A549 (cell line): ENCODE measurements at places on chromosomes 12 and 14.

DNA sequence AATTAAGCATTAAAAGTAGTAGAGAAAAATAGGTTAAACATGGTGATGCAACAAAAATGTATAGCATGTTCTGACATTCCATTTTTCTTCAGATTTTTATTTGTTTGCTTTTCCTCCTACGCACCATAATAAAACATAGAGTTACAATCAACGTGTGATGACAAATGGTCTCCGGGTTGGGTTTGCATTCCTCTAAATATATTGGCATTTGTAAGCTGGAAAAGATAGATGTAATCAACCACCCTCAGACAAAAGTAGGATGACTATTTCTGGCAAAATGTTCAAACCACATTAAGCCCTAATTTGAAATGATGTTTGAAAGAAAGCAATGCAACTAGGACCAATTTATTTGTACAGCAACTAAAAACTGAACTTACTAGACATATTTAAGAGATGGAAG lies 58.4 kb downstream of the SLC25A21 start:
- peak; percentile 6 for DNase-seq

GRCh38 chr14:61653507-61653906 lies 41.8 kb upstream of the HIF1A start:
- no peak for DNase-seq

GRCh38 chr14:98112194-98112780 lies 1159.7 kb downstream of the BCL11B start:
- DNase-seq, result no peak

DNA sequence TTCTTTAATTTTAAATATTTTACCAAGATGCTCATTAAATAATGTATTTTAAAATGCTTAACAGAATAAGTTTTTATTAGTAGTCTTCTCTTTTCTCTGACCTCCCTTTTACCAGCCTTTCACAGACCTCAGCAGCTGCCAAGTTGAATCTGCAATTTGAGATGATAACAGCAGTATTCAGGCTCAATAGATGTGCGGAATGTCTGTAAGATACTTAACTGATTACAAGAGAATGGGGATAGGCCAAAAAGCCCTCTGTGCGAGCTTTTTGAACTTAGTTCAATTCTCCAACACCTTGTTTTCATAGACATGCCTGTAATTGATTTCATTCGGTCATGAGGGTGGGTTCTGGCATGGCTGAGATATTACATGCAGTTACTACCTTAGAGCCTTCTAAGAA lies 277.2 kb downstream of the TMTC2 start:
- no peak for DNase-seq

DNA sequence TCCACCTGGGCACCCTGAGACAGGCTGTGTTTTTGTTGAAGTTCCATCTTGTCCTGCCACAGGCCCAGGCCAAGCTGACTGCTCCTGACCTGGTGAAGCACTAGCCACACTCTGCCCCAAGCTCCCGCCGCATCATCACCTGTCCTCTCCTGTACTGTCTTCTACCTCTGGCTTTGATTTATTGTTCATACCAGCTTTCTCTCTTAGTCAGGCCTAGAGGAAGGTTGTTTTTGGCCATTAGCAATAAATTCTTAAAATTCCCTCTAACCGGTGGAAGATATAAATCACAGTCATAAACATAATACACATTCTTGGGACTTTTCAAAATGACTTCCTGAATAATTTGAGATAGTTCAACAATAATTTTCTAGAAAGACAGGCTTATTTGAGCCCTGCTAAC lies 169.4 kb downstream of the DAD1 start:
- no peak for DNase-seq

GRCh38 chr14:99224116-99224910 lies 47.7 kb downstream of the BCL11B start:
- no peak for DNase-seq

DNA sequence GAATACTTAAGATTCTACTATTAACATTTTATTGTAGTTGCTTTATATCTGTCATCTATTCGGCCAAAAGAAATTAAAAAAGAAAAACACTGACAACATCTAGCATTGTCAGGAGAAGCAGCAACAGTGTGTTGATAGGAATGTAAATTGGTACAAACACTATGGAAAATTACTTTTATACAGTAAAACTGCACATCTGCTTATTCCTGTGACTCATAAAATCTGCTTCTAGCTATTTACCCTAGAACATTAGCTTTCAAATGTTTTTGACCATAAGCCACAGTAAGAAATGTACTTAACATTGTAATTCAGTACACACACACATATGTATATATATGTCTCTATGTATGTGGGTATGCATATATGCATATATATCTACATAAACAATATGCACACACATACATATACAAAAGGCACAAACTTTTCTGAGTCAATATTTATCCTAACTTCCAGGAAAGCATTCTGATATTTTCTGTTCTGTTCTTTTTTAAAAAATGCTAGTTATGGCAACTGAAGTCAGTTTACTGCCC lies 278.9 kb upstream of the GARIN2 start:
- DNase-seq, result no peak

DNA sequence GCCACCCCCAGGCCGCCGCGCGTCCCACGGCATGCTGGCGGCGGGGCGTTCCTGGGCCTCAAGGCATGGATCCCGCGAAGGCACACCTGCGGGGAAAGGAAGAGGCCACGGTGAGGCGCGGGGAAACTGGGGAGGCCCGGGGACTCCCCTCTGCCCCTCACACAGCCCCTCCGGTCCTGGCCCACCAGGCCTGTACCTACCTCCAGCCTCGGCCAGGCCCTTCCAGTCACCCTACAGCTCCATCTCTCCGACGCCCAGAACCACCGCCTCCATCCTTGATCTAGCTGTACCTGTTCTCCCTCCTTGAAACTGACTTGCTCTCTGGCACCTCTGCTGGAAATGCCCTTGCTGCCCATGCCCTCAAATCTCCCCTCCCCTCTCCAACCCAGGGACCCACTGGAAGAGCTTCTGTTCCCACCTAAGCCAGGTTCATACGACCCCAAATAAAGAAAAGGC lies 1.7 kb downstream of the ANKRD9 start:
- no peak for DNase-seq

- no peak for DNase-seq
These were observed 10.1 kb upstream of the RASSF3 start for GRCh38 chr12:64600164-64600561.

- DNase-seq, result no peak
These were observed 155.2 kb upstream of the AVPR1A start for GRCh38 chr12:63305901-63306875.

DNA sequence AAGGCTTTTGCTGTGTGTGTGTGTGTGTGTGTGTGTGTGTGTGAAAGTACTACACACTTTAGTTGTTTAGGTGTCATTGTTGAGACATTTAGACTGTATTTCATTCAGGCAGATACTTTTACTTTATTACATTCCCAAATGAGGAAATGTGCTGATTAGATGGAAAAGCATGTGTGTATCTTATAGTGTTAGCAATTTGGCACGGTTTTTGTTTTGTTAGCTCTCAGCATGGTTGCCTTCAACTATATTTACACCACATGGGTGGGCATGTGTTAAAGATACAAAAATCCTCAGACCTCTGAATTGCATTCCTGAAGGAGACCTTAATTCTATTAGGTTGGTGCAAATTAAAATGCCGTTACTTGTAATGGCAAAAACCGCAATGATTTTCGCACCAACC lies 879.5 kb downstream of the DIO2 start:
- no peak for DNase-seq

GRCh38 chr12:5244513-5244972 lies 187.4 kb upstream of the NTF3 start:
- DNase-seq, result no peak

DNA sequence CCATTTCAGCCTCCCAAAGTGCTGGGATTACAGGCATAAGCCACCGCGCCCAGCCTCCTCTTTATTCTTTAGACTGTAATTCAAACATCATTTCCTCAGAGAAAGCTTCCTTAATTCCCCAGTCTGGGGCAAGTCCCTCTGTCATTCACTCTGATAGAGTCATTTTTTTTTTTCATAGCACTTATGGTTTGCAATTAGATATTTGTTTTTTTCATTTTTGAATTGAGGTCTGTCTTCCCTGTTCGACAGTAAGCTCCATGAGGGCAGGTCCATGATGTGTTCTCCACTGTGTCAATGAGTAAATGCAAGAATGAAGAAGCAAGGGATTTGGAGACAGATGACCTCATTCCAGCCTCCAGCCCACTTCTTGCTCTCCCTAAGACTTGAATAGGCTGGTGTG lies 12.1 kb downstream of the ASIC1 start:
- DNase-seq, result no peak

DNA sequence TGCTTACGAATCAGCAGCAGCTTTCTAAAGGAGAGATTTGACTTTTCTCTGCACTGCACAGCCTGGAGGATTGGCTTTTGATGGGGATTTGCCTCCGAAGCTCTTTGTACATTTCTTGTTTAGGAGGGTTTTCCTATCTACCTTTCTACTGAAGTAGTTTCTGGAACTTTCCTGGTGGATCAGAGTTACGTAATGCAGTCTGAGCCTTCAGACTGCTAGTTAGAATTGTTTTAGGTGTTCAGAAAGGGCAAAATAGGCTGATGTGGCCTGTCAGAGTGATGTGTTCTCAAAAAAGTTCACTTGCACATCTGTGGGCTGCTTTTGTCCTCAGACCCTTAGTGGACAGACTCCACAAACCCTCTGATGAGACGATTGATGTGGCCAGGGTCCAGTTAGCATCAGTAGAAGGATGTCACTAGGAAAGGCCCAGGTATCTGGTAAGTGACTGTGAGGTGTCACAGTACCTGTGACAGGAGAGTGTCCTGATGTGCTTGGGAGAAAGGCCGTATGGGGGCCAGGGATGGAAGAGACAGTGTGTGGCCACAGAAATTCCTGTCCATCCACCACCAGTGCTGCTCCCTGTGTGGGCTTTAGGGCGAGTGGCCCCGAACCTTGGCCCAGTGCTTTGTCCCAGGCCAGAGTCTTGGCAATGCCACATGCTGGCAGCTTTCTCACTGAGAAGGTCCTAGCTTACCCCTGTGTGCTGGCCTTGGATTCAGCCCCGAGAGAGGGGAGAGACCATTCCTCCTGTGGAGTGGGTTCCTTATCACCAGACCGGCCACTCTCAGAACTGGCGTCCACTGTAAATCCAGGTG lies 4.4 kb upstream of the ACADS start:
- no peak for DNase-seq

- DNase-seq, result no peak
These were observed 209.8 kb downstream of the SPTSSA start for GRCh38 chr14:34252227-34252626.

DNA sequence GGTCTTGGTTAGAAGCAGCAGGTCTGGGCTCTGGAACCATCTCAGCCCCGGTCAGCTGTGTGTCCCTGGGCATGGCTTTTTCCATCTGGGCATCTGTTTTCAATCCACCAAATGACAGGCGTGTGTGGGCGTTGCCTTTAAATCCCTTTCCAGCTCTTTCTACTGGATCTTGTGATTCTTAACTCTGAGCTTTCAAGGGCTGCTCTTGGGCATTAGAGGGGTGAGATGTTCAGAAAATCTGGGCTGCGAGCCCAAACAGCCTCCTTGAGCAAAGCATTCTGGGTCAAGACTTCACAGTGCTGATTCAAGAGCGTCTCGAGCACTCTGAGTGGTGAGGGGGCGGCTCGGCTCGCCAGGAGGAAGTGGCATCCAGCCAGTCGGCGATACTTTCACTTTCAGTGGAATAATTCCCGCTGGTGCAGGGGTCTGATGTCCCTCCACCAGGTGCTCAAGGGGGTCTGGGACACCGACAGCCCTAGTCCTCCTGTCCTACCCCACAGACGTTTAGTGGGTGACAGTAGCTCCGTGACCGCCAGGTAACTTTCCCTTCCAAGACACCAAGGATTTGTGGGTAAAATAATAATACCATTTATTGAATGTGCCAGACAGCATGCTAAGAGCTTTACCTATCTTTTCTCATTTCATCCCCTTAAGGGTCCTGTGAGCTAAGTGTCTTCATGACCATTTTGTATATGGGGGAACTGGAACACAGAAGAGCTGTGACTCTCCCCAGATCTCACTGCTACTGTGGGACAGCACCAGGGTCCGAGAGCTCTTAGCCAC lies 114.0 kb downstream of the PLXNC1 start:
- DNase-seq, result peak; percentile 30

DNA sequence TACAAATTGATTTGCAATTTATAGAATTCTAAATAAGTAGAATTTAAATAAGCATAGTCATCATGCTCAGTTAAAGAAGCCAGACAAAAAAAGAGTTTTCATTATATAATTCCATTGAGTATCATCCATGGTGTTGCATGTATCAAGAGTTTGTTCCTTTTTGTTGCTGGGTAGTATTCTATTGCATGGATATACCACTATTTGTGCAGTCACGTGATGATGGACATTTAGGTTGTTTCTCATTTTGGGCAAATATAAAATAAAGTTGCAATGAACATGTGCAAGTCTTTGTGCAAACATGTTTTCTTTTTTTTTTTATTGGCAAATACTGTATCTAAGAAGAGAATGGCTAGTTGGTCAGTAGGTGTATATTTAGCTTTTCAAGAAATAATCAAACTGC lies 186.2 kb upstream of the FRMD6 start:
- no peak for DNase-seq

DNA sequence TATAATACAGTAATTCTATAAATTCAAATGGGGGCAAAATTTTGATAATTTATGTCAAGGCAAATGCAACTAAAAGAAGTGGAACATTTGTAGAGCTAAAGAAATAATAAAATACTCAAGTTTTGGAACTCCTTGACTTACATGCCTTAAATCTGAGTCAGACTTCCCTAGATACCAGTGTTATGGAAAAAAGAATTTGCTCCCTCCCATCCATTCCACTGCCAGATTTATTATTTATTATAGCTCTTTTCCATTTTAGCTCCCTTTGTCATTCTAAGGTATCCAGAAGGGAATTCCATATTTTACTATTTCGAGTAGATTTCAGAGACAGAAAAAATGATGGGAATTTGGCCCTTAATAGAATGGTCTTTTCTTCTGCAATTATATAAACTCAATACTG lies 44.0 kb downstream of the RHOJ start:
- DNase-seq, result no peak

DNA sequence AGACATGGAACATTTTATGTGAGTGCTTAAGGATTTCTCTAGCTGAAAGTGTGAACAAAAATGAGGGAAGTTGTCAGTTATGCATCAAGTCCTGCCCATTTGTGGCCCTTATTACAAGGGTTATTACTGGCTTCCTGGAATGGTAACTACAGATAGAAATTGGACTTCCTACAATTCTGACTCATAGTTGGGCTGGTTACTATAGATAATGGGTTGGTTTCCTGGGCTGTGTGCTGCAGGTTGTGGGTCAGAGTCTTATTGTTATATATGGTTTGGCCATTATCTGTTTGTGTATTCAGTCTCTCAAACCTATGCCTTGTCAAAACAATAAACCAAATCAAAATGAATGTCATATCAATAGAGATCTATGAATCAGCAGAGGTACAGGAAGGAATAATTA lies 313.7 kb downstream of the ADAMTS20 start:
- no peak for DNase-seq

- DNase-seq, result no peak
These were observed 217.6 kb upstream of the MYL2 start for GRCh38 chr12:111138016-111138415.

DNA sequence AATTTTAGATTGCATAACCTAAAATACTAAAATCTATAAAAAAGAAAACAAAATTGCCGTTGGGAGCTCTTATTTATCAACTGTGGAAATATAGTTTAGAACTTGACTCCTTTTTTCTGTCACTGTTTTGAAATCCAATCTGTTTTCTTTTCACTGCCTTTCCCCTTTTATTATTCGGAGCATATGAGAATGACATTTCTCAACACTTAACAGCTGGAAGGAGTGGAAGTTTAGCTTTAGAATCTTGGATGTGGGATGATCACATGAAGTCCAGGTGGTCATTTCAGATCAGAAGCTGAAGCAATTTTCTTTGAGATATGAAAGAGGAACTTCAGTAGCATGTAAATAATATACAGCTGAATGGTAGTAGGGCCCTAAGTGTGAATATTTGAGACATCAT lies 16.7 kb downstream of the TRHDE start:
- no peak for DNase-seq

GRCh38 chr14:87286191-87286590 lies 706.8 kb downstream of the GALC start:
- DNase-seq, result no peak
